ENCODE measurements at places on chromosomes 11 and 22.

DNA sequence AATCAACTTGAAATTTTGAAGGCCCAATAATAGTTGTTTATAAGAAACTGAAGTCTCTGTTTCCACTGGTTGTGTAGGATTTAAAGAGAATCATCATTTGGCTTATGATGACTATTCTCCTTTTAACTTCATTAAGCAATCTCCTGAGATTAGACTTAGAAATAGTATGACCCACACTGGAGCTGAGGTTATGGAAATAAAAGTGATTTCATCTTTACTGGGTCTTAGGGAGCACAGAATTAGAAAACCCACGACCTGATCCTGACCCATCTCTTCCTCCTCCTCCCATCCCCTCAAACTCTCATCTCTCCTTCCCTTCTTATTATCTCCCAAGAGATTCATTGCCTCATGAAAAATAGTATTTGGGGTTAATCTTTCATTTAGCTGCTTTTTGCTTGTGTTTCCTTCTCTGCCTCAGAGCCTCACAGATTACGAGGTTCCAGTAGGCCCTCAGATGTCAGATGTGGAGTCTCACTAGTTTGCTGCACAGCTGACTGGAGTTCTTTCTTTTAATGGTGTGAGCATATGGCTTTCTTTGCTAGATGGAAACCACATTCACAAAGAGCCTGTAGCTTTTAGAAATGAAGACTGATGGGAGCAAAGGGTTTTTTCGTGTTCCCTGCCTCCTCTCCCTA lies 85.0 kb downstream of the ALX4 start:
- DNase-seq, result no peak

- no peak for DNase-seq
Observed at GRCh38 chr11:116193321-116194131, 579.3 kb downstream of the BUD13 start.

- DNase-seq, result no peak
Observed at GRCh38 chr11:37280200-37280599, 682.2 kb upstream of the RAG2 start.

DNA sequence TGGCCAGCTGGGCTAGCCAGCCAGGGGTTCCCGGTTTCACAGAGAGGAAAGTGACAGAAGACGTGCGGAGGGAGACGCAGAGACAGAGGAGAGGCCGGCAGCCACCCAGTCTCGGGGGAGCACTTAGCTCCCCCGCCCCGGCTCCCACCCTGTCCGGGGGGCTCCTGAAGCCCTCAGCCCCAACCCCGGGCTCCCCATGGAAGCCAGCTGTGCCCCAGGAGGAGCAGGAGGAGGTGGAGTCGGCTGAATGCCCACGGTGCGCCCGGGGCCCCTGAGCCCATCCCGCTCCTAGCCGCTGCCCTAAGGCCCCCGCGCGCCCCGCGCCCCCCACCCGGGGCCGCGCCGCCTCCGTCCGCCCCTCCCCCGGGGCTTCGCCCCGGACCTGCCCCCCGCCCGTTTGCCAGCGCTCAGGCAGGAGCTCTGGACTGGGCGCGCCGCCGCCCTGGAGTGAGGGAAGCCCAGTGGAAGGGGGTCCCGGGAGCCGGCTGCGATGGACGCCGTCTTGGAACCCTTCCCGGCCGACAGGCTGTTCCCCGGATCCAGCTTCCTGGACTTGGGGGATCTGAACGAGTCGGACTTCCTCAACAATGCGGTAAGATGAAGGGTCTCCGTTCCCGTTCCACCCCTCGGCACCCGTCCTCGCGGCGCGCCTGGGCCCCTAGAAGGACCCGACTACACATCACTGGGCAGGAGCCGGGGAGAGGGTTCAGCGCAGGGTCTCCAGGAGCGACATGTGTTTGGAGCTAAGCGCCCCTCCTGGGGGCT lies at the start of gene CREB3L1:
TSS of gene CREB3L1 (plus strand) at position 41 of the 765 bp plus-strand sequence. CDS start at position 491, 450 bp downstream.
- DNase-seq, result no peak

DNA sequence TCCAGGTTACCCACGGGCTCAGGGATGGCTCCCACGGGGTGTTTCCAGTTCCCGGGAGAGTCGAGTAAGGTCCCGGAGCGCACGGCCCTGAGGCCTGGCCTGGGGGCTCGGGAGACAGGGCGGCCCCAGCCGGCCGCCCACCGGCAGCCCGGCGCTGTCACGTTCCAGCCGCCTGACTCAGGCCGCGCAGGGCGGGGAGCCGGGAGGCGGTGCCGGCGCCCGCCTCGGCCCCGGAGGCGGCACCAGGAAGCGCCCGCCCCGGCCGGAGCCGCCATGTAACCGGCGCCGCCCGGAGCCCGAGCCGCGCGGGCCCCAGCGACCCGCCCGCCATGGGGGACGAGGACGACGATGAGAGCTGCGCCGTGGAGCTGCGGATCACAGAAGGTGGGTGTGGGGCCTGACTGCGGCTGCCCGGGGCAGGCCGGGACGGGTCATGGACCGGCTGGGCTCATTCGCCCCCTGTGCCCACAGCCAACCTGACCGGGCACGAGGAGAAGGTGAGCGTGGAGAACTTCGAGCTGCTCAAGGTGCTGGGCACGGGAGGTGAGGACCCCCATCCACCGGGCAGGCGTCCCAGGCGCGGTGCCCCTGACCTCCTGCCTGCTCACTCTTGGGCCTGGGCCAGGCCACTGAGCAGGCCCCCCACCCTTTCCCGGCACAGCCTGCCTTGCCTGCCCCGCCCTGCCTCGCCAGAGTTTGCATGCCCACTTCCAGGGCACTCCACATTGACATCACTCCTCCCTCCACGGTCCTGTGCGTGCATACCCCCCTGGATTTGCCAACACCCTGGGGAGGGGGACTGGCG lies at the start of gene RPS6KA4:
TSS of gene RPS6KA4 (plus strand) at position 256 of the 805 bp plus-strand sequence. CDS start at position 330, 74 bp downstream.
- DNase-seq, result no peak

- no peak for DNase-seq
Observed at GRCh38 chr22:30290342-30291057, 1.2 kb upstream of the CASTOR1 start.

GRCh38 chr11:11028017-11028692 lies 170.3 kb upstream of the ZBED5 start:
- peak; percentile 53 for DNase-seq

GRCh38 chr11:113556036-113556435 lies 80.8 kb upstream of the DRD2 start:
- DNase-seq, result no peak

DNA sequence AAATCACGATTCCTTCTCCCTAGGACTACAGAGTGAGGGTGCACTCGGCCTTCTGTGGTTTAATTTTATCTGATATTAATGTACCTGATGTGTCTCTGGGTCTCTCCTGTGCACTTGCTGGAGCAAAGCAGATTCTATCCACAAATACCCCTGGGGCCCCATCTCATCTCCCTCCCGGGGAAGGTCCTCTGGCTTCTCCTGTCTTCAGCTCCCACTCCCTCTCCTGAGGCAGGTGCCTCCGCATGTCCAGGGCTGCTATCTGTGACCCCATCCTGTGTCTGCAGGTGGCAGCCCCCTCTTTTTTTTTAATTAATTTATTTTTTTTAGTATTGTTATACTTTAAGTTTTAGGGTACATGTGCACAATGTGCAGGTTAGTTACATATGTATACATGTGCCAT lies 558.7 kb downstream of the BRD1 start:
- DNase-seq, result no peak

DNA sequence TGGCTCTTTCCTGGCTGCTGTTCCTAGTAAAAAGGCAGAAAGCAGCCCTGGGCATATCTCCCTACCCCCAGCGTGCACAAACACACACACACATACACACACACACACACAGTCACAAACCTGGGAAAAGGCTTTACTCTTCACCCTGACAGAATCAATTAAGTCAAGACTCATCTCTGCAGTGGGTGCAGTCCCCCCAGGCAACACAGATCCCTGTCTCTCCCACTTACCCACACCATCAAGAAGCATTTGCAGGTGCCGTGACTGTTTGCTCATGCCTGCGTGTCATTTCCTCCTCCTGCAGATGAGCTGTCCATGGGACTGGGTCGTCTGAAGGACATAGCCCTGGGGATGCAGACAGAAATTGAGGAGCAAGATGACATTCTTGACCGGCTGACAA lies 28.6 kb downstream of the SNAP29 start:
- no peak for DNase-seq

GRCh38 chr22:37505989-37506388 lies 13.2 kb downstream of the CARD10 start:
- no peak for DNase-seq

GRCh38 chr11:69949327-69949726 lies 128.8 kb upstream of the ANO1 start:
- no peak for DNase-seq

- no peak for DNase-seq
Observed at GRCh38 chr22:21651521-21652009, 9.5 kb downstream of the SDF2L1 start.

GRCh38 chr11:86558207-86558606 lies 114.2 kb downstream of the ME3 start:
- no peak for DNase-seq

- DNase-seq, result no peak
Observed at GRCh38 chr11:1308743-1309497, 512 bp downstream of the TOLLIP start.

- no peak for DNase-seq
Observed at GRCh38 chr11:967995-968751, 42.5 kb downstream of the AP2A2 start.

DNA sequence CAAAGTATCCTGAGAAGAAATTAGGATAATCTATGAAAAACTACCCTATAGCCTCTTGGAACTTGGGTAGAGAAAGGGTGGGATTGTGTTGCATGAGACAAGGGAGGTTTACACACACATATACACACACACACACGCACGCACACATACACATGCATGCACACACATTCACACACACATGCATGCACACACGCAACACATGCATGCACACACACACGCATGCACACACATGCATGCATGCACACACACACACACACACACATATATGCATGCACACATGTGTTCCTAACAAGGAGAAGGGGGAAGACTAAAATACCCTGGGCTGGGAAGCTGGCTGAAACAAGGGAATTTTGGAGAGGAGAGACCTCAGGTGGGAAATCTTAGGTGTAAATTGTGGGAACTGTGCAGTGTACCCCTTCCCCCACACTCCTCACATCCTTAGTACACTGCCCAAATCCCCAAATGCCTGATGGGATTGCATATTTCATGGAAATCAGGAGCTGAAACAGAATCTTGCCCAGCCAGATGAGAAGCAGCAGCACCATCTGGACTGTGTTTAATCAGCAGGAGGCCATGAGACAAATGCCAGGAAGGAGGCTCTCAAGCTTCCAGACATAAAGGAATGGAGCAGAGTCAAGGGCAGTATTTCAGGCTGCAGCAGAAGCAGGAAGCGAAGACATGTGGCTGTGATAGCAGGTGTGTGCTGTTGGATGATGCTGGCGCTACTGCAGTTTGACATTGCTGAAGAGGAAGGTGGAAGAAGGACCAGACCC lies 14.6 kb upstream of the POLD3 start:
- DNase-seq, result no peak

- no peak for DNase-seq
Observed at GRCh38 chr11:19848219-19848618, 135.6 kb downstream of the NAV2 start.

DNA sequence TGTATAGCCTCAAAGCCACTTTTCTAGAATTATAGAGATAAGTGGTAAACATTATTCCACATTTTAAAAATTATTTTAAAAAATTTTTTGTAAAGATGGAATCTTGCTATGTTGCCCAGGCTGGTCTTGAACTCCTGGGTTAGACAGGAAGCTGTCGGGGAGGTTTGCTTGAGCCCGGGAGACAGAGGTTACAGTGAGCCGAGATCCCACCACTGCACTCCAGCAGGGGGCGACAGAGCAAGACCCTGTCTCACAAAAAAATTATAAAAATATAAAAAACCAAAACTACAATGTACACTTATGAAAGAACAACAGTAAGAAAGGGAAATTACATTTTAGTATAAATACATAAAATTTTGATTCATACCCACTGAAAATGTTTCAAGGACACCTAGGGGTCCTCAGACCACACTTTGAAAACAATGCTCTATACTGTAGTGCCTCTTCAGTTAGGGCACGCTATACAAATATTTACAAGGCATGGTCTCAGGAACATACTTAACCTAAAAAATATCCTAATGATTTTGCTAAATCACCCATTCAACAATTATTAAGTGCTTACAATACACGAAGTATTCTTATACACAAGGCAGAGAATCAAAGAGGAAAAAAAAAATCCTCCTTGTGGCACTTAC lies 111.2 kb downstream of the MRTFA start:
- DNase-seq, result peak; percentile 33

DNA sequence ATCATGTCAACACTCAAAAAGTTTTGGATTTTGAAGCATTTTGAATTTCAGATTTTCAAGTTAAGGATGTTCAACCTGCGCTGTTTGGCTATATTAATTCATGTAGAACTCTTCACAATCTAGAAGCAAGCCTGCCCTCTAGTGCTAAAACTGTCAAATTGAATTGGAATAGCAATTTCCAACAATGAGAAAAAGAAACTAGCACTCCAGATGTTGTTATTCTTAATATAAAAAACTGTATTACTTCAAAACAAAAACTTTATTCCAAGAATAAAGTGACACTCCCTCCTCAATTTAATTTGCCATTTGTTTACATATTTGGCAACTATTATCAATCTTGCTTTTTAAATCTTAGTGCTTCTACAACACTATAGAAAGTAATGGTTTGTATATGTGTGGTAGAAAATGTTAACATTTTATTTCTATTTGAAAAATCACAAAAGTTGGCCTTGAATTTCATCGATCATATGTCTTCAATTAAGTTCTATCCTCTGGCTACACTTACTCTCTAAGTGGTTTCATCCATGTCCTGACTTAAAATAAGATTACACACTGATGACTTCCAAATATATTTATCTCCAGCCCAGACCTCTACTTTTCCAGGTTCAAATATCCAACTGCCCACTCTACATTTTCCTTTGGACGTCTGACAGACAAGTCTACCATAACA lies 36.6 kb downstream of the DCUN1D5 start:
- DNase-seq, result no peak

DNA sequence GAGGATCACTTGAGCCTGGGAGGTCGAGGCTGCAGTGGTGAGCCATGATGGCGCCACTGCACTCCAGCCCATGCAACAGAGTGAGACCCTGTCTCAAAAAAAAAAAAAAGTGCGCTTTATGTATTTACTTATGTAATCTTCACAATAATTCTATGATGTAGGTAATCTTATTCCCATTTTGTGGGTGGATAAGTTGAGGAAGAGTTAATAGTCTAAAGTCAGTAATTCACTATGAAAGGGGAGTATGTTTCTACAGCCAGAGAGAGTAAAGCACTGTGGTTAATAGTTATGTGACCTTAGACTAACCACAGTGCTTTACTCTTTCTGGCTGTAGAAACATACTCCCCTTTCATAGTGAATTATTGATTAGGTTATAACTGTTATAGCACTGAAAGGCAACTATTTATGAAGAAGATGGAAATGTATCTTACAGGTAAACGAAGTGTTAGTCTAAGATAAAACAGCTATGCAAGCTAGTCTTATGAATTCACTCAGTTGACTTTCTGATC lies 11.9 kb downstream of the CTR9 start:
- DNase-seq, result no peak

- no peak for DNase-seq
Observed at GRCh38 chr11:41379084-41379483, 80.4 kb downstream of the LRRC4C start.

DNA sequence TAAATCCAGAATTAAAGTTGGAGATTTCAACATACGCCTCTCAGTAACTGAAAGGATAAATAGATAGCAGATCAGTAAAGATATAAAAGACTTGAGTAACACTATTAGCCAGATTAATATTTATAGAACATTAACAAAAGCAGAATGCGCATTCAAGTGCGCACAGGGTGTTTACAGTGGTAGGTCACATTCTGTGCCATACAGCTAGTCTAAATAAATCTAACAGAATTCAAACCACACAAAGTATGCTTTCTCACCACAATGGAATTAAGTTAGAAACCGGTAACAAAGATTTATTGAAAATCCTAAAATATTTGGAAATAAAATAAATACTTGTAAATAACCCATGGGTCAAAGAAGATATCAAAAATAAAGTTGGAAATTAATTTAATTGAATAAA lies 341.0 kb downstream of the DYNC2H1 start:
- DNase-seq, result no peak

GRCh38 chr22:35549328-35549727 lies 8.7 kb downstream of the RASD2 start:
- no peak for DNase-seq
